ENCODE measurements at places on chromosomes 16 and 17.
A peak's percentile ranks its signal among the peaks of the same experiment; 100 is the strongest.

- DNase-seq = no peak
Measured at GRCh38 chr16:83891742-83892141, 7.2 kb upstream of the MLYCD start.

GRCh38 chr16:86578061-86578599 lies at the start of gene FOXL1:
FOXL1 (plus strand) TSS chr16:86578549; CDS start chr16:86578724, 175 bp downstream.
- no peak for DNase-seq

GRCh38 chr17:77373299-77374169 lies 232.8 kb downstream of the SEC14L1 start:
- peak; percentile 42 for DNase-seq

DNA sequence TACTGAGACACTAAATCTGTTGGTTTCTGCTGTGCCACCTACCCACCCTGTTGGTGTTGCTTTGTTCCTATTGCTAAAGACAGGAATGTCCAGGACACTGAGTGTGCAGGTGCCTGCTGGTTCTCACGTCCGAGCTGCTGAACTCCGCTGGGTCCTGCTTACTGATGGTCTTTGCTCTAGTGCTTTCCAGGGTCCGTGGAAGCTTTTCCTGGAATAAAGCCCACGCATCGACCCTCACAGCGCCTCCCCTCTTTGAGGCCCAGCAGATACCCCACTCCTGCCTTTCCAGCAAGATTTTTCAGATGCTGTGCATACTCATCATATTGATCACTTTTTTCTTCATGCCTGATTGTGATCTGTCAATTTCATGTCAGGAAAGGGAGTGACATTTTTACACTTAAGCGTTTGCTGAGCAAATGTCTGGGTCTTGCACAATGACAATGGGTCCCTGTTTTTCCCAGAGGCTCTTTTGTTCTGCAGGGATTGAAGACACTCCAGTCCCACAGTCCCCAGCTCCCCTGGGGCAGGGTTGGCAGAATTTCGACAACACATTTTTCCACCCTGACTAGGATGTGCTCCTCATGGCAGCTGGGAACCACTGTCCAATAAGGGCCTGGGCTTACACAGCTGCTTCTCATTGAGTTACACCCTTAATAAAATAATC lies 14.6 kb downstream of the STH start:
- DNase-seq = no peak

DNA sequence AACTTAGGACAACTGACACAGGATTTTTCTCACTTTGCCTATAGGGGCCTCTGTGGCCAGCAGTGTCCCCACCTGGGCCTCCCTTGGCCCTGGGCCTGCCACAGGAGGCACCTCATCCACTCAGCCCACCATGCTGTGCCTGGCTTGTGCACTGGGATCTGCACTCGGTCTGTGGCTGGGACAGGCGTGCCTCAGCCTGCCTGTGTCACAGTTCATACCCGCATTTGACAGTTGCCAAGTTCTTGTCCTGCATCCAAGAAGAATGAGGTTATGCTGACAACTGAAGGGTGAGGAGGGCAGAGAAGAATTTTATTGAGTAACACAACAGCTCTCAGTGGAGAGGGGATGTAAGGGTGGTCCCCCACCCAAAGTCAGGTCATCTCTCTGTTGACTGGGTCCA lies 36.0 kb downstream of the ZFP90 start:
- DNase-seq = no peak

GRCh38 chr17:76139801-76140660 lies 1.0 kb downstream of the FOXJ1 start:
- peak; percentile 49 for DNase-seq

GRCh38 chr17:38900978-38901656 lies 24.3 kb upstream of the LASP1NB start:
- DNase-seq = peak; percentile 49

DNA sequence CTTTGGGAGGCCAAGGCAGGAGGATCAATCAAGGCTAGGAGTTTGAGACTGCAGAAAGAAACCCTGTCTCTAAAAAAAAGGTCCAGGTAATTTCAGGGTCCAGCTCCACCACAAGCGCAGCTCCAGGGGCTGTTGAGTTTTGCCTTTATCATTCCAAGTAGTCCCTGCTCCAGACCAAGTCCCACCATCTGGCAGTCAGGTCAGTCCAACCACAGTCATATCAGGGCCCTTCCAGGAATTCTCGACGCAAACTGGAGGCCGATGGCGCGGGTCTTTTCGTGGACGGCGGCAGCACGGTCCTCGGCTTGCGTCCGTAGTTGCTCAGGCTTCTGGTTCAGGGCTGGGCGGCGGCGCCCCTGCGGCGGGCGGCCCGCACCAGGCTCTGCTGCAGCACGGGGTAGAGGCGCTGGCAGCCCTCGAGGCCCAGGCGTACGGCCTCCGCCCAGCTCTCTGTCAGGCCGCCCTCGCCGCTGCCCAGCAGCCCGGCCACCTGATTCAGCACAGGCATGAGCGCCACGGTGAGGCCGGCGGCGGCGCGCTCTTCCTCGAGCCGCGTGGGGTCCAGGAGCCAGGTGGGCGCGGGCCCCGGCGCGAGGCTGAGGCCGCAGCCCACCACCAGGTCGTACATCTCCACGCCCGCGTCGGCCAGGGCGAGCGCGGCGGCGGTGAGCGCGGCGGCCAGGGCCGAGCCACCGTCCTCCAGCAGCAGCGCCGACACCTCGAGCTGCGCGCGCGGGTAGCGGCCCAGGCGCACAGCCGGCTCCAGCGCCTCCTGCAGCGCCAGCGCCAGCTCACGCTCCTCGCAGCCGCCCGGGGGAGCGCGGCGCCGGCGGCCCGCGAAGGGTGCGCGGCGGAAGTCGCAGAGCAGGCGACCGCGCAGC lies 752 bp downstream of the EXOSC6 start:
- no peak for DNase-seq

DNA sequence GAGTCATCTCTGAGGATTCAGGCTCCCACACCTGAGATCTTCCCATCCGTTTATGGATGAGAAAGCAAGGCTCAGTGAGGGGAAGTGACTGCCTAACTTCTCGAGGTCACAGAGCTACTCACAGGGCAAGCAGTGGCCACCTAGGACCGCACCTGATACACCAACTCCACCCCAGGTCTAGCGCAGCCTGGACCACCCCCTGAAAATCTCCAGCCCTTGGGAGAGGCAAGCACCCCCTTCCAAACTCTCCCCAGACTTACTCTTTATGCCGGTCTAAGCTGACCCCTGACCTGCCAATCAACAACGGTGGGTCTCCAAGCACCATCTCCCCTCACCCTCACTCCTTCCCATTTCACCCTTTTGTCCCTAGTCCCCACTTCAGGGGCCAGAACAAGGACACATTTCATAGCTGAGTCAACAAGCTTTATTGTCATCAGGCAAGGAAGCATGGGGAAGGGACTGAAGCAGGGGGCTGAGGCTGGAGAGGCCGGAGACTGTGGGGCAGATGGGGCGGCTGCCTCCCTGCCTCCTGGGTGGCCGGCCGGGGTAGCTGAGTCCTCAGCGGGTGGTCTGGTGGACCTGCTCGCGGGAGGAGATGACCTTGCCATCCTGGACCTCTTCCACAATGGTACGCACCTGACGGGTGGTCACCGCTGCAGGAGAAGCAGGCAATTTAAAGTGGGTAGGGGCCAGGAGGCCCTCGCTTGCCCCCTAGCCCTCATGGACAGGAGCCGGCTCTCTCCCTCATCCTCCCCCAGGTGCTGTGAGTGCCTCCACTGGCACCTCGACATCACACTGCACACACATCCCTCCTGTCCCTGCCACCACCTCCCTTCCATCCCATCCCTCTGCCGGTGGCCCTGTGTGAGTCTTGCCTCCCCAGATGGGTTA lies 5.1 kb downstream of the KRT17 start:
- DNase-seq = no peak

- no peak for DNase-seq
Measured at GRCh38 chr16:8631373-8631772, 9.9 kb downstream of the METTL22 start.

DNA sequence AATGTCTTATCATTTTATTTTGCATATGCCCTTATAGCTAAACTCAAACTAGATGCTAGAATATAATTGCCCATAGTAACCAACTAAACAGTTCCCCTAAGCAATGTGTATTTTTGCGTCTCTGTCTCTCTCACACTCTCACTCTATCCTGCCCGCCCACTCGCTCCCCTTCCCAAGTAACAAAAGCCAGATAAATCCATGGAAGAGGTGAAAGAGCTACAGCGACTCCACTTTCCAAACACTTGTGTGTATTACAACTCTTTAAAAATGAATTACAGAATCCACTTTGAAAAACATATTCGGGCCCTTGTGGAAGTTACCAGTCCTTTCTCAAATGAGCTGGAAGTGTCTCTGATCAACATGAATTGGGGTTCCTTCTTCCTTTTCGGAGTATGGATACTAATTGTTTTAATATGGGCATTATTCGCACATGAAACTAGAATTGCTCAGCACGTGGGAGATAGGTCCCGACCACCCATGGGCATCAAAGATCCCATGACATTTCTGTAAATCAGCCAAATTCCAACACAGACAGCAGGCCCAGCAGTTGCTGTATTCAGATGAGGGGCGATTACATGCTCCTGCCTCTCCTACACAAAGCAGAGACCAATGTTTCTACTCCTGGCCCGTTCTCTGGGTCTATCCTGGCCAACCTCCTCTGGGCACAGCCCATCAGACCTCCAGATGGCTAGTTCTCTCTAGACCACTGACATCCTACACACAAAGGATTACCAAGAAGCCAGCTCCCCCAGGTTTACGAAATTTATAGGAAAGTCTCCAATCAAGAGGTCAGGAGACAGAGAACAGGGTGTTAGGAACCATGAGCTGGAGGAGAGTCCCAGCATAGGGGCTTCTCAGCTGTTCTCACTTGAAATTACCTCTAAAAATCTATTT lies 121.5 kb downstream of the ZFHX3 start:
- no peak for DNase-seq

GRCh38 chr16:31200821-31201568 lies 1.6 kb downstream of the PYCARD start:
- peak; percentile 58 for DNase-seq

DNA sequence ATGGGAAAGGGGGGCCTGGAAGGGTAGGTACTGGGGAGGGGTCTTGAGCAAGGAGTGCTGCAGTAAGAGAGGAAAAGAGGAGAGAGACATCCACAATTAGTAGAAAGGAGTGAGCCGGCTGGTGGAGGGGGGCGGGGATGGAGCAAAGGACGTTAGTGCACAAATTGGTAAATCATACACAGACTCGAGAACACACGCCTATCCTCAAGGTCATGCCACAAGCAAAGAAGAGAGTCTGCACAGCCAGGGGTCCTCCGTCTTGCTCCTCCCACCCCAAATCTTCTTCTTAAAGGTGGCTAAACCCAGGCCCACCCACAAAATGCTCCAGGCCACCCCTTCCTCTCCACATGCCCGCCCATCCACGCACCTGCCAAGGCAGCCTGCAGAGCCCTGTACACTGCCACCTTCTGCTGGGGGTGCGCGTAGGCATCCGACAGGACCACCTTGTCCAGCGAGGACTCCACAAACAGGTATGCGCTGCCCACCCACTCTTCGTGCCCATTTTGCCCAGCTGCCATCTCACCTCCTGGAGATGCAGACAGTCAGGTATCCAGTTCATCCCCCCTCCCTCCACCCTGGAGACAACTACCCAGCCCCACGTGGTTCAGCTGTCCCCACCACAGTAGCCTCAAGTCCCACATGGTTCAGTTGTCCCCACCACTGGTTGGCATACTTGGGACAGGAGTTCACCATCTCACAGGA lies 3.4 kb downstream of the TRADD start:
- DNase-seq = no peak

DNA sequence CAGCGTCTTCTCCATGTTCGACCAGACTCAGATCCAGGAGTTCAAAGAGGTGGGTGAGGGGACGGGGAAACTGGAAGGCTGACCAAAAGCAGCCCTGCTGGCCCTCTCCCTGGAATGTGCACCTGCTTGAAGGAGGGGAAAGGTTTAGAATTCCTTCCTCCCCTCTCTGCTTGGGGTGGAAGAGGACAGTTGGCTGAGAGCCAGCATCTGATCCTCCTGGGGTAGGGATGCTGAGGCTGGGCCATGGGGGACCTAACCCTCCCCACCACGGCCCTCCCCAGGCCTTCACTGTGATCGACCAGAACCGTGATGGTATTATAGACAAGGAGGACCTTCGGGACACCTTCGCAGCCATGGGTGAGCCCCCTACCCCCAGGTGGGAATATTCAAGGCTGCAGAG lies 1.3 kb downstream of the MYL11 start:
- DNase-seq = no peak

- DNase-seq = peak; percentile 59
Measured at GRCh38 chr17:75689441-75689873, 22.3 kb downstream of the SAP30BP start.

GRCh38 chr16:82197540-82198240 lies 27.7 kb upstream of the MPHOSPH6 start:
- DNase-seq = no peak

DNA sequence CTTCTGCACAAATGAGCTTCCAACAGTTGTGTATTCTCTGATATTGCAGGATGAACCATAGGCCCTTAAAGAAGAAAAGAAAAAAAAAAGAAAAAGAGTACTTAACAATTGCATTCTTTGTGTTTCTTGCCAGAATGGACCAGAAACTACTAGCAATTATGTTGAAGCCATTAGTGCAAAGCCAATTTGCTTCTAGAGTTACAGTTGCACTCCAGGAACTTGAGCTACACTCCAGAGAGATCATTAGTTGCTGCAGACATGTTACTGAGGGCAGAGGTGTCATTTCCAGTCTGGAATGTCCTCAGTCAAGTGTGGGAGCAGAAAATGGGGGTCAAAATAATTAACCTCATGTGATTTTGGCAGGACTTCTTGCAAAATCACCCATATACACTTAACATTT lies 85.6 kb upstream of the CCL2 start:
- DNase-seq = no peak

DNA sequence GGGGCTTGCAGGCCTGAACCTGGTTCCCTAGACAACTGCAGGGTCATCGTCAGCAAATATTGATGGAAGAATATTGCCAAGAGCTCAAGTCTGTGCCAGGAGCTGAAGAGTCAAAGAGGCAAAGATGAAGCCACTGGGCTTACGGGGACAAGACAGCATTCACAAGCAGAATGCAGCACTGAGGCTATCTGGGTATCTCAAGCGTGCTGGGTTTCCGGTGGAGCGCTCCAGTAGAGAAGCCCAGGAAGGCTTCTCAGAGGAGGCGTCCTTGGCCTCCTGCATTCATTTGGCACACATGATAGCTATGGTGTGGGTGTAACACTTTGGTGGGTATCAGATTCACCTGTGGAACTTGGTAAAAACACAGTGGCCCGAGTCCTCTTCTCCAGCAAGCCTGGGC lies 2.9 kb downstream of the FADS6 start:
- no peak for DNase-seq

DNA sequence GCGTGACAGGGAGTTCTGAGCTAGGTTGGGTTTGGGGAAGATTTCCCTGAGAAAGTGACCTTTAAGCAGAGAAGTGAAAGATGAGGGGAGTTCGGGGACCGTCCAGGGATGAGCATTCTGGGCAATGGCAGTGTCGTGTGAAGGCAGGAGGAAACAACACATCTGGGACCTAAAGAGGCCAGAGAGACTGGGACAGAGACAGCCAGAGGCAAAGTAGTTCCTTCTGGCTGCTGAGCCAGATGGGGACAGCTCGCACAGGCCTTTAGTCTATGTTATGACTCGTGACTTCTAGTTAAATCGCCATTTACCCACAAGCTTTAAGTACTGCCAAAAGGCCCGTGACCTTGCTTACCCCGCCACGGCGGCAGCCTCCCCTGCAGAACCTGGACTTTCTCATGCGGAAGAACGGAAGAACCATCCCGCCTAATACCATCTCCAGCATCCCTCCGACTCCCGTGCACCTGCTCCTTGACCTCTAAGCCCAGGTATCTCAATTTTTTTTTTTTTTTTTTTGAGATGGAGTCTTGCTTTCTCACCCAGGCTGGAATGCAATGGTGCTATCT lies 8.5 kb upstream of the MED11 start:
- no peak for DNase-seq

All from CD4-positive, alpha-beta T cell treated with Interleukin-4 for 1 hour (primary cell).